Glutamatergic neuron (in vitro differentiated cells): ENCODE measurements at places on chromosomes 7 and 10. TPM values are rescaled to one million over a fixed set of nuclear protein-coding genes. Genes with fewer than 3 reads are reported as not detected.

DNA sequence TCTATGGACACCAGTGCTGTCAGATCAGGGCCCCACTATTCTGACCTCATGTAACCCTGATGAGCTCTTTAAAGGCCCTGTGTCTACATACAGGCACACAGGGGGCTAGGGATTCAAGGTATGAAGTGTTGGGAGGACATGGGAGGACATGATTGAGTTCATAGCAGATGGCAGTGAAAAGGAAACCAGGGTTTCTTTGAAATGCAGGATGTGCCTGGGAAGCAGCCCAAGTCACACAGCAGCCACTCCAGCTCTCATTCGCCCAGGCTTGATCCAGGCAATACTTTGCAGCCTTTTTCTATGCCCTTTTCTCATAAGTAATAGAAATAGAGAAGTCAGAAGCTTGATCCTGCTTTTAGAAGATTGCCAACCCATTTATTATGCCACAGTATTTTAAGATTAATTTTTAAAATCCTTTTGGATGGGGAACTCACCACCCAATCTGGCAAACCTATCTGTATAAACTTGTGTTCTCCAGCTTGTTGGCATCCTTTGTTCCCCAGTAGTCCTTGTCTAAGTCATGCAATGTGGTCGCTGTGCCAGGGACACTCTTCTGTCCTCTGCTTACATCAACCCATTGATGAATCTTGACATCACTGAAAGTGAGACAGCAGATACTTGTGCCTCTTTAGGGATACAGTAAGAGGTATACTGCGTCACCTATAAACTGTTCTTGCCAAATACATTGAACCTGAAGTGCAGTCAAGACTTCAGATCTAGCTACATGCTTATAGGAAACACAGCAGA, 95.0 kb downstream of the TAF3 start:
- no peak for DNase-seq

GRCh38 chr7:93728292-93728691, 153.8 kb upstream of the CALCR start:
- DNase-seq = no peak

MSS51 gene
- 3.5 TPM for total RNA-seq

ZNF239 gene
- total RNA-seq = 4.1 TPM

SPDYE8 gene
- not detected for total RNA-seq

NUDT5 gene
- total RNA-seq = 53.5 TPM
